AG20443 (cell line): ENCODE measurements at places on chromosomes 5 and 9.

DNA sequence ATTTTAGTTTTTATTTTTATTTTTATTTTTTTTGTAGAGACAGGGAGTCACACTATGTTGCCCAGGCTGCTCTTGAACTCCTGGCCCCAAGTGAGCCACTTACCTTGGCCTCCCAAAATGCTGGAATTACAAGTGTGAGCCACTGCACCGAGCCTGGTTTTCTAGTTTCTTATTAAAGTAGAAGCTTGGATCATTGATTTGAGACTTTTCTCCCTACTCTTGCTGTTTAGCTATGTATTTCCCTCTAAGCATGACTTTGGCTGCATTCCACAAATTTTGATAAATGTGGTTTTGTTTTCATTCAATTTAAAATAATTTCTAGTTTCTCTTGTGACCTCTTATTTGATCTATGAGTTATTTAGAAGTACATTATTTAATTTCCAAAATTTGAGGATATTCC lies 10.4 kb downstream of the SNX2 start:
- no peak for DNase-seq

GRCh38 chr5:173192561-173192960 lies 42.4 kb downstream of the NKX2-5 start:
- no peak for DNase-seq

- no peak for DNase-seq
These were observed 24.8 kb upstream of the ANKRD33B start for GRCh38 chr5:10538789-10539686.

- DNase-seq, result no peak
These were observed 666.7 kb downstream of the LRRC70 start for GRCh38 chr5:63245271-63245670.

- no peak for DNase-seq
These were observed 446.4 kb downstream of the RASEF start for GRCh38 chr9:82616545-82616944.

DNA sequence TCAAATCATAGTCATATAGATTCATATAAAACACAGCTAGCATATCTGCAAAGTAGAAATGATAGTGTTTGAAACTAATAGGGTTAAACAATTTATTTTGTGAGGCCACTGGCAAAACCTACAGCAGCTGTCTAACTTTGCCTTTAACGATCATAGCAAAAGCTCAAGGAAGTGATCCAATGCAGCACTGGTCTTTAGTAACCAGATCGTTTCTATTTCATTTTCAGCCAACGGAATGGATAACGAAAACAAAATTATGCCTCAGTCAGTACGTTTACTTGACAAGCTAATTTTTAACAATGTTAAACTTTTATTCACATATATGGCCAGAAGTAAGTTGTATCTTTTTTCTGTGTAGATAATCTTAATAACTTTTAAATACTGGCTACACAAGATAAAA lies 17.7 kb downstream of the MLLT3 start:
- DNase-seq, result no peak

- no peak for DNase-seq
These were observed 62.7 kb downstream of the CAVIN4 start for GRCh38 chr9:100640447-100641050.

GRCh38 chr5:174343826-174344225 lies 298.3 kb downstream of the NSG2 start:
- DNase-seq, result no peak

- peak; percentile 21 for DNase-seq
These were observed 168.5 kb downstream of the DOCK2 start for GRCh38 chr5:169805527-169805934.

GRCh38 chr9:134597957-134598883 lies 43.4 kb upstream of the COL5A1 start:
- no peak for DNase-seq

GRCh38 chr9:130501639-130502038 lies 56.9 kb downstream of the ASS1 start:
- no peak for DNase-seq

DNA sequence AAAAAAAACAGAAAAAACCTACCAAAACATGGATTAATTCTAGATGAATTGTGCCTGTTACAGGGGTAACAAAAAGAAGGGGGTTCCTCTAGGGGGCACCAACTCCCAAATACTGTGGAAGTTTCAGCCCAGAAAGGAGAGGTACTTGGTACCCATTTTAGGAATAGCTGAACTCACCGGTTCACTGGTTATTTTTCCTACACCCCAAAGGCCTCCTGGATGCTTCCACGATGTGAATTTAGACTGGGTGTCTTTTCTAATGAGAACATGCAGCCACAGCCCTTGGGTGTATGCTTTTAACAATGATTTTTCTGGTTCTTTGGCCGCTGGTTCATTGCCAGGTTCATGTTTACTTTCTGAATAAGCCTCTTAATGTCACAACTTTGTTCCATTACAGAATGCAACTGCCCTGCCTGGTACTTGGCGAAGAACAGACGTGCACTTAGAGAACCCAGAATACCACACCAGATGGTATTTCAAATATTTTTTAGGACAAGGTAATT lies 46.7 kb downstream of the GARNL3 start:
- DNase-seq, result peak; percentile 65

DNA sequence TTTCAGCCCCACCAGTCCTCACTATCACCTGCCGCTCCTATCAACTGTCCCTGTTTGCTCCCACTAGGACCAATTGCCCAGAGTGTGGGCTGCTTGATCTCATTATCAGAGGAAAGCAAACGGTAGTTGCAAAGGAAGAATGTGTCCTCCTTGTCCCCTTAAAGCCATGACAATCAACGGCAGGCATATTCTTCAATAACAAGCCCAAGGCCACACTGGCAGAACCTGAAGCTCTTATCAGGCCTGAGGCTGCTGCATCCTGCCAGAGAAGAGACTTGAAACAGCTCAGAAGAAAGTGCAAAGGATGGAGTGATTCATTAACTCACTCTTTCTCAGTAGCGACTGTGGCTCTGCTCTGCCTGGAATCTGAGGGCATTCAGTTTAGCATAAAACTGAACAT lies 39.2 kb upstream of the MAN2A1 start:
- DNase-seq, result no peak

GRCh38 chr9:126805554-126806262 lies 868 bp downstream of the ZBTB43 start:
- peak; percentile 62 for DNase-seq

DNA sequence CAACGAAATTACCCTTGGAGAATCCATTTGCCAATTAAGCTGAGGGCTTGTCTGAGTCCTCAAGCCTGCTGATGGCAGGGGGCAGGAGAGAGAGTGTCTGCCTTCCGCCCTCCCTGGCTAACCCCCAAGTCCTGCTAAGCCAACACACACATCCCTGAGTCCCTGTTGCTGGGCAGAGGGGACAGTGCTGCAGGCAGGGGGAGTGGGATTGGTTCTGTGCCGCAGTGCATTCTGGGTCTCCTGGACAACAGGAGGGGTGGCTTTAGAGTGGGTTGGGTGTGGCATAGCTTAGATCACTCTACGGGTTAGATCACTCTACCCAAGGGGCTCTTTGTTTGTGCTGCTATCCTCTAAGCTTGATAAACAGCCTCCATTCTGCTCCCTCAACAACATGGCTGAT lies 427.7 kb downstream of the CDK5RAP2 start:
- DNase-seq, result no peak

DNA sequence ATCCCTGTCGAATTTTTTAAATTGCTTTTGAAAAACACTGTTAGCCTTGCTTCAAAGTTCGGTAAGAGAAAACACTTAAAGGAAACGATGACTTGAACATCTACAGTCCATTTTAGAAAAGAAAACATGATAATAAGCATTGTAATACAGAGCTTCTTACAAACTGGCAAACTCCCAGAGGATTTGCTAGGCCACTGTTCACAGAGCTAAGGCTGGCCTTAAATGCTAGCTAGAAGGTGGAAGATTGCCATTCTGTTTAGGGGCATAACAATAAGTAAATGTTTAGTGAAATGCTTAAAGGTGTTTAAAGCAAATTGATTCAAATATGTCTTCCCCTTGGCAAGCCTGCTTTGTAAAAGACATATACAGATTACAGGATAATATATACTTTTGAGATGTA lies 169.6 kb downstream of the TLE4 start:
- no peak for DNase-seq

DNA sequence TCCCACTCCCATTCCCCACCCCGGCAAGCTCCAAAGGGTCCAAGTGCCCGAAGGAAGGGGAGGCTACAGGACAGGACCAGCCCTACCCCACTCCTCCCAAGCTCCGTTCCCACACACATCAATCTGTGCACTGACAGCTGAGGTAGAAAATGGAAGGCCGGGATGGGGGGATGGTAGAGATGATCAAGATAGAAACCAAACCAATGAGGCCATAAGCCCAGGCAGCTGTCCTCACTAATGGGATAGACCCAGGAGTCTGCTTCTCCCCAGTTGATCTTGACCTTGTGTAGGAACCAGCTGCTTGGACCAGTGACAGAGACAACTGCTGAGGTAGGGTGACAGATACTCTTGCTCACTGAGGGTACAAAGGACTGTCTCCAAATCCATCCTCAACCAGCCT lies 38.6 kb downstream of the B4GALT1 start:
- no peak for DNase-seq

GRCh38 chr9:95815133-95815532 lies 60.4 kb upstream of the ERCC6L2 start:
- no peak for DNase-seq

GRCh38 chr5:72402959-72403628 lies 82.9 kb downstream of the PTCD2 start:
- DNase-seq, result no peak

DNA sequence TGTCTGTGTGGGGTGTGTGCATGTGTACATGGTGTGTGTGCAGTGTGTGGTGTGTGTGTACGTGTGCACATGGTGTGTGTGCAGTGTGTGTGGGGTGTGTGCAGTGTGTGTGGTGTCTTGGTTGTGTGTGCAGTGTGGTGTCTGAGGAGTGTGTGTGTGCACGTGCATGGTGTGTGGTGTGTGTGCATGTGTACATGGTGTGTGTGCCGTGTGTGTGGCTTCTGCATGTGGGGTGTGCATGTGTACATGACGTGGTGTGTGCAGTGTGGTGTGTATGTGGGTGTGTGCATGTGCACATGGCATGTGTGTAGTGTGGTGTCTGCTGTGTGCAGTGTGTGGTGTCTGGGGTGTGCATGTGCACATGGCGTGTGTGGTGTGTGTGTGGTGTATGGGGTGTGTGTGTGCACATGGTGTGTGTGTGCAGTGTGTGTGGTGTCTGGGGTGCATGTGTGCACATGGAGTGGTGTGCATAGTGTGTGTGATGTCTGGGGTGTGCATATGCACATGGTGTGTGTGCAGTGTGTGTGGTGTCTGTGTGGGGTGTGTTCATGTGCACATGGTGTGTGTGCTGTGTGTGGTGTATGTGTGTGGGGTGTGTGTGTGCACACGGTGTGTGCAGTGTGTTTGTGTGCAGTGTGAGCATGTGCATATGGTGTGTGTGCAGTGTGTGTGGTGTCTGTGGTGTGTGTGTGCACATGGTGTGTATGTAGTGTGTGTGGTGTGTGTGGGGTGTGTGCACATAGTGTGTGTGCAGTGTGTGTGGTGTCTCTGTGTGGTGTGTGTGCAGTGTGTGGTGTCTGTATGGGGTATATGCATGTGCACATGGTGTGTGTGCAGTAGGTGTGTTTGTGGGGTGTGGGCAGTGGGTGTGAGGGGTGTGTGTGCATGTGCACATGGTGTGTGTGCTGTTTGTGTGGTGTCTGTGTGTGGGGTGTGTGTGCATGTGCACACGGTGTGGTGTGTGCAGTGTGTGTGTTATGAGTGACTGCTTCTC lies 40.6 kb upstream of the ZNG1F start:
- DNase-seq, result peak; percentile 20

- no peak for DNase-seq
These were observed 4.7 kb upstream of the STOML2 start for GRCh38 chr9:35107297-35108290.

GRCh38 chr9:77427256-77427927 lies 220.7 kb downstream of the GNA14 start:
- DNase-seq, result no peak

DNA sequence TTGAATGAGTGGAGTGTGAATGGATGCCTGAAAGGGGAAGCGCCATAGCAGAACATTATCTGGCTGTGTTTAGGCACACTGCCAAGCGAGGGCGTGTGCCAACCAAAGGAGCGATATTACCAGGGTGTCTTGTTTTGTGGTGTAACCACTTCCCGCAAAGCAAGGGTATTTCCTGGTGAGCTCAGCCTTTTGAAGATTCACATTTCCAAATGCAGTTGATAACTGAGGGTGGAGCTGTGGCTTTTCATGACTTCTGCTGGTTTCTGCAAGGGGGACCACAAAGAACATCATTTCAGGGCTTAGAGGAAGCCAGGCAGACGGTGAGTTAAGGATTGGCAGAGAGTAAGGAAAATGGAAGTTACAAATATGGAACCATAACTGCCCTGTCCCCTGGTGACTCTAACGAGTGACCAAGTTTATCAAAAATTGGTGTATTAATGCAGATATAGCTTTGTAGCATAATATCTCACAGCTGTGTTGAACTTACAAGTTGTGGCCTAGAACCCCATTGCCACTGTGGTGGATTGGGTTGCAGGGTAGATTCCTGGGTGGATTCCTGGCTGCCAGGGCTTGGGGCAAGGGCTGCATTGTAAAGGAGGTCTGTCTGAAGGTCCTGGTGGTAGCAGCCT lies 71.4 kb downstream of the RALGPS1 start:
- peak; percentile 66 for DNase-seq

DNA sequence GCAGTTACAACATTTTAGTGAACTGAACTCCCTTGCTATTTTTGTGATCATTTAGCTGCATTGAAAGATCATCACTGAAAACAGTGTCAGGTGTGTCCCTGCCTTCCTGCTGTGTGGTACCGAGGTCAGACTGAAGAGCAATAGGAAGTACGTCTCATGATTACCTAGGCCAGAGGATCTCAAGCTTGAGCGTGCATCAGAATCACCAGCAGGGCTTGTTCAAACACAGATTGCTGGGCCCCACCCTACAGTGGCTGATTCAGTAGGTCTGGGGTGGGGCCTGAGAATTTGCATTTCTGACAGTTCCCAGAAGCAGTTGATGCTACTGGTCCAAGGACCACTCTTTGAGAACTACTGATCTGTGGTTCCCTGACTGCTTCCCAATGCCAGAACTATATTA lies 159.6 kb downstream of the ACTL7B start:
- no peak for DNase-seq

GRCh38 chr5:17180330-17180843 lies 37.0 kb upstream of the BASP1 start:
- no peak for DNase-seq

GRCh38 chr9:37187713-37188439 lies 67.5 kb downstream of the ZCCHC7 start:
- DNase-seq, result peak; percentile 10
